ENCODE measurements at places on chromosomes 1 and 21. TPM values are rescaled to one million over a fixed set of nuclear protein-coding genes. Genes with fewer than 3 reads are reported as not detected.

The LRRN2 gene
- not detected for polyA plus RNA-seq

The OLFML2B gene
- polyA plus RNA-seq = 0.18 TPM

The PAQR7 gene
- 12.1 TPM for polyA plus RNA-seq

DNA sequence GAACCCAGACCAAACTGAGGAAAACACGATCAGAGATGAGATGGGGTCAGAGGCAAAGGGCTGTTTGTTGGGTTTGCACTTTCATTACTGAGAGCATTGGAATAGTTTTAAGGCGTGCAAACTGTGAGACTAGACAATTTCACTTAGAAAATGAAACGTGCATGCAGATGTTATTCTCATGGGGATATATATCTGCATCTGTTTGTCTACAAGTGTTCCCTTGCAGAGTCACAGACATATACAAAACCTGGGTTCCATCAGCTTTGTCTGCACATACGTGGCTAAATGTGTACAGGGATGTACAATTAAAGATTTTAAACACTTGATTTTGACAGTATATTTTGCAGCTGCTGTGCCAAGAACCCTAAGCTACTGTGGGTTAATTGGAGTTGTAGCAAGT is 355.4 kb downstream of the KIF26B start:
- no peak overlapping the region for H3K27ac ChIP-seq
- H3K27me3 ChIP-seq = no peaks in the 10 kb centered on the region
- no peaks in the 10 kb centered on the region for H3K4me1 ChIP-seq
- no peaks in the 10 kb centered on the region for H3K36me3 ChIP-seq

- H3K27me3 ChIP-seq = peaks cover 2% of the 10 kb centered on the region
- no peaks in the 10 kb centered on the region for H3K36me3 ChIP-seq
- DNase-seq = peak; percentile 9
- no peak overlapping the region for H3K4me3 ChIP-seq
- H3K27ac ChIP-seq = no peak overlapping the region
These were observed 19.7 kb upstream of the ATP1B1 start for GRCh38 chr1:169086603-169087455.

DNA sequence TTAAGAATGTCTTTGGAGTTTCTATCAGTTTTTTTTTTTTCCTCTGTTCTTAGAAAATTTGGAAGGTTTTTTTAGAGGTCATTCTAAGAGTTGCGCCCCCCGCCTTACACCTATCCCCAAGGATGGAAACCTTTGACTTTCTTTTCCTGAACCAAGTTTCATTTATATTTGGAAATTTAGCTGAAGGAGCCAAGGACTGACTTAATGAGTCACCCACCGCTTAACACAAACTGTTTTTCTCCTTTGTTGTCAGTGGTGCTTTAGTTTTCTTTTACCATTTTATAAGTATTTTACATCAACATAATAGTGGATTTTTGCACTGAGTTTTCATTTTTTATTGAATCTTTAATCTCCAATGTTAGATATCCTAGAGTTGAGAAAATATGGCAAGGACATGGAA is 25.3 kb downstream of the USP25 start:
- H3K27me3 ChIP-seq = no peaks in the 10 kb centered on the region
- H3K36me3 ChIP-seq = no peaks in the 10 kb centered on the region
- no peak overlapping the region for H3K4me3 ChIP-seq
- DNase-seq = no peak
- H3K4me1 ChIP-seq = peaks cover 30% of the 10 kb centered on the region

GRCh38 chr1:16066245-16066644 is 7.2 kb downstream of the FAM131C start:
- no peak overlapping the region for H3K4me3 ChIP-seq
- no peak for DNase-seq
- peaks cover 7% of the 10 kb centered on the region for H3K27me3 ChIP-seq

- no peaks in the 10 kb centered on the region for H3K36me3 ChIP-seq
- H3K27ac ChIP-seq = no peak within 1 kb of the TSS
- no peak for DNase-seq
- H3K27me3 ChIP-seq = peaks cover 8% of the 10 kb centered on the region
- peak within 1 kb of the TSS; percentile 62 for H3K4me3 ChIP-seq
- H3K4me1 ChIP-seq = peaks cover 11% of the 10 kb centered on the region
These were observed at the start of gene DENND2C for GRCh38 chr1:114669562-114670082. TSS of gene DENND2C (minus strand) at chr1:114670049. CDS start at chr1:114625984, 44,065 bp downstream.

GRCh38 chr1:243791586-243792267 is 58.3 kb downstream of the AKT3 start:
- peak; percentile 88 for DNase-seq
- peak overlapping the region; percentile 63 for H3K27ac ChIP-seq
- H3K4me1 ChIP-seq = peaks cover 24% of the 10 kb centered on the region

GRCh38 chr1:12769031-12769430 is 4.5 kb upstream of the PRAMEF12 start:
- DNase-seq = no peak
- no peaks in the 10 kb centered on the region for H3K4me1 ChIP-seq
- no peak overlapping the region for H3K27ac ChIP-seq
- no peaks in the 10 kb centered on the region for H3K27me3 ChIP-seq

- H3K27ac ChIP-seq = no peak overlapping the region
- H3K4me3 ChIP-seq = no peak overlapping the region
- H3K27me3 ChIP-seq = no peaks in the 10 kb centered on the region
- peaks cover 4% of the 10 kb centered on the region for H3K4me1 ChIP-seq
- H3K36me3 ChIP-seq = no peaks in the 10 kb centered on the region
- DNase-seq = peak; percentile 52
These were observed 33.9 kb upstream of the ATP2B4 start for GRCh38 chr1:203592730-203593129.

GRCh38 chr1:42820813-42821212 is 3.6 kb upstream of the SVBP start:
- H3K36me3 ChIP-seq = no peaks in the 10 kb centered on the region
- peaks cover 12% of the 10 kb centered on the region for H3K4me1 ChIP-seq
- H3K27me3 ChIP-seq = no peaks in the 10 kb centered on the region
- no peak overlapping the region for H3K27ac ChIP-seq
- no peak for DNase-seq

Measured in endothelial cell of umbilical vein (primary cell).